ENCODE measurements at places on chromosomes 13 and 19. TPM values are rescaled to one million over a fixed set of nuclear protein-coding genes. Genes with fewer than 3 reads are reported as not detected.

GPR183 gene
- 7.3 TPM for polyA plus RNA-seq

GRCh38 chr19:13093407-13094105 is 9.1 kb downstream of the LYL1 start:
- no peak overlapping the region for H3K4me3 ChIP-seq
- peaks cover 64% of the 10 kb centered on the region for H3K27me3 ChIP-seq
- peak; percentile 84 for DNase-seq
- H3K36me3 ChIP-seq, result peaks cover 4% of the 10 kb centered on the region
- peaks cover 30% of the 10 kb centered on the region for H3K4me1 ChIP-seq

SH2D3A gene
- polyA plus RNA-seq, result 26.3 TPM

ATP4B gene
- polyA plus RNA-seq, result 0.04 TPM

FLT3LG gene
- 6.6 TPM for polyA plus RNA-seq

DNA sequence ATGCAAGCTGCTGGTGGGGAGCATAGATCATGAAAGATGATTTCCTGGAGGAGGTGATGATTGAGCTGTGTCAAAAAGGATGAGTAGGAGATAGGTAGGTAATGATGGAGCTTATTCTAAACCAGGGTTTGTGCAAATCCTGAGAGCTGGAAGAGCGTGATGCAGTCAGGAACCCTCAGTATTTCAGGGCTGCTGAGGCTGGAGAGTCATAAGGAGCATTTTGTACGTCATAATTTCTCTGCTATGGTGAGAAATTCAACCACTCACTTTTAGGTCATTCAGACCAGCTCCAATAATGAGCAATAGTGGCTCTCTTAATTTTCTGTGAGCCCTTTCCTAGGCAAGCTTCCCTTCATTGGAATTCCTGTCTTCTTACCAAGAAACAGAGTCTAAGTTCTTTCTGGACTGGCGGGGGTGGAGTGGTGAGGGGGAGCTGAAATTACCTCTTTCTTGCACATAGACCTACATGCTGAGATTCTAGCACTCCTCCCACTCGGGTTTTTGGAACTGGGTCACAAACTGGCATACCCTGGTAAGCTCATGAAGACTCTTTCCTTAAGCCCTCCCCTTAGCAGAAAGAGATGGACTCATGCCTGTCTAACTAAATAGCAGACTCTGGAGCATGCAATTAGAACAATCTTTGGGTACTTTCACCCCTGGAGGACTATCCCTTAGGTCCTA is 62.2 kb upstream of the MYCBP2 start:
- no peak overlapping the region for H3K4me3 ChIP-seq
- no peaks in the 10 kb centered on the region for H3K27me3 ChIP-seq
- H3K27ac ChIP-seq, result no peak overlapping the region
- no peak for DNase-seq
- H3K4me1 ChIP-seq, result no peaks in the 10 kb centered on the region

DNA sequence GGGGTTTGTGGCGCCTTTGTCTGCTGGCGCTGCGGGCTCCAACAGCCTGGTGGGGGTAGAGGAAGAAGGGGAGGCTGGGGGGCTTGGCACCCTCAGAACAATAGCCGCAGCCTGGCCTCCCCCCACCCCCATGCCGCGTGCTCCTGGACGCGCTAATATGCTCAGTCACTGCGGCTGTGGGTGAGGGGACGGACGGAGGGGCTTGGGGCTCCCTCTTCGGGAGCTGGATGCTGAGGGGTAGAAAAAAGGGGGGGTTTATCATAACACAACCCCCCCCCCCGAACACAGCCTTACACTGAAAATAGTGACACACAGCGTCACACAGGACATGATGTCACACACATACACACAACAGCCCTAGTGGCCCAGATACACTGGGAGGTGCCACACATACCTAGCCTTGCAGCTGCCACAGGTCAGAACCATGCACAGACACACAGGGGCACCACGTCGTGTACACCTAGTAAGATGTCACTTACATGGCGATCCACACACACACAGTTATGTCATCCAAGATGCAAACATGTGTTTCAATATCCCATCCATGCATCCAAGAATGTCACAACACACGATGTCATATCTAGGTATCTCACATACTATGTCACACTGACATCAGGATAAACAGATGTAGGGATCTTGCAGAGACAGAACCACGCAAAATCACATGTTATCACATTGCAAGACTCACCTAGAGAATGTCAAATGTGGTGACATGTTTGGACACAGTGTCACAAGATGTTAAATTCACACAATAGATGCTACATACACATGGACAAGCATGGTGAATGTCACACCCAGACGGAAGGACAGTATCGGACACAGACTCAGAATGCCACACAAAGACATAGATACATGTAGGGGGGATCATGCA is 806 bp downstream of the MAST1 start:
- H3K27ac ChIP-seq, result no peak overlapping the region
- H3K36me3 ChIP-seq, result no peaks in the 10 kb centered on the region
- peaks cover 89% of the 10 kb centered on the region for H3K27me3 ChIP-seq
- peak overlapping the region; percentile 31 for H3K4me3 ChIP-seq
- no peak for DNase-seq

- peaks cover 49% of the 10 kb centered on the region for H3K4me1 ChIP-seq
- H3K36me3 ChIP-seq, result peaks cover 37% of the 10 kb centered on the region
- peak; percentile 73 for DNase-seq
- peak overlapping the region; percentile 70 for H3K4me3 ChIP-seq
- no peaks in the 10 kb centered on the region for H3K27me3 ChIP-seq
- H3K27ac ChIP-seq, result peak overlapping the region; percentile 80
These were observed 984 bp downstream of the RPS11 start for GRCh38 chr19:49497047-49497788.

F2RL3 gene
- 0.99 TPM for polyA plus RNA-seq

GRCh38 chr13:75514080-75514995 is 23.3 kb downstream of the COMMD6 start:
- H3K36me3 ChIP-seq, result no peaks in the 10 kb centered on the region
- DNase-seq, result no peak
- H3K27ac ChIP-seq, result no peak overlapping the region
- no peaks in the 10 kb centered on the region for H3K27me3 ChIP-seq
- no peak overlapping the region for H3K4me3 ChIP-seq

DNA sequence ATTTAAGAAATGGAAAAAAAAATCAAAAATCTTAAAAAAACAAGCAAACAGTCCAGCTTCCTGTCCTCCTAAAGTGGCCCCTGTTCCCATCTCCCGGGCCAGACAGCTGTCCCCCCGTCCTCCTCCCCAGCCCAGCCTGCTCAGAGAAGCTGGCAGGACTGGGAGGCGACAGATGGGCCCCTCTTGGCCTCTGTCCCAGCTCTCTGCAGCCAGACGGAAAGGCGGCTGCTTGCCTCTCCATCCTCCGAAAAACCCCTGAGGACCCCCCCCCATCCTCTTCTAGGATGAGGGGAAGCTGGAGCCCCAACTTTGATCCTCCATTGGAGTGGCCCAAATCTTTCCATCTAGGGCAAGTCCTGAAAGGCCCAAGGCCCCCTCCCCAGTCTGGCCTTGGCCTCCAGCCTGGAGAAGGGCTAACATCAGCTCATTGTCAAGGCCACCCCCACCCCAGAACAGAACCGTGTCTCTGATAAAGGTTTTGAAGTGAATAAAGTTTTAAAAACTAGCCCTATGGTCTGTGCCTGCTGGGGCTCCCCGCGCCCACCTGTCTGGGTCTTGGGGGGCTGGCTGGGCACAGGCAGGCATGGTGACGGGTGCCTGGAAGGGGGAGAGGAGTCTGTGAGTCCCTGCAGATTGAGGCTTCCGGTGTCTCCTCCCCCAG is 3.8 kb downstream of the GADD45GIP1 start:
- peak overlapping the region; percentile 17 for H3K27ac ChIP-seq
- peaks cover 11% of the 10 kb centered on the region for H3K4me1 ChIP-seq
- no peak for DNase-seq
- H3K36me3 ChIP-seq, result peaks cover 62% of the 10 kb centered on the region

DNA sequence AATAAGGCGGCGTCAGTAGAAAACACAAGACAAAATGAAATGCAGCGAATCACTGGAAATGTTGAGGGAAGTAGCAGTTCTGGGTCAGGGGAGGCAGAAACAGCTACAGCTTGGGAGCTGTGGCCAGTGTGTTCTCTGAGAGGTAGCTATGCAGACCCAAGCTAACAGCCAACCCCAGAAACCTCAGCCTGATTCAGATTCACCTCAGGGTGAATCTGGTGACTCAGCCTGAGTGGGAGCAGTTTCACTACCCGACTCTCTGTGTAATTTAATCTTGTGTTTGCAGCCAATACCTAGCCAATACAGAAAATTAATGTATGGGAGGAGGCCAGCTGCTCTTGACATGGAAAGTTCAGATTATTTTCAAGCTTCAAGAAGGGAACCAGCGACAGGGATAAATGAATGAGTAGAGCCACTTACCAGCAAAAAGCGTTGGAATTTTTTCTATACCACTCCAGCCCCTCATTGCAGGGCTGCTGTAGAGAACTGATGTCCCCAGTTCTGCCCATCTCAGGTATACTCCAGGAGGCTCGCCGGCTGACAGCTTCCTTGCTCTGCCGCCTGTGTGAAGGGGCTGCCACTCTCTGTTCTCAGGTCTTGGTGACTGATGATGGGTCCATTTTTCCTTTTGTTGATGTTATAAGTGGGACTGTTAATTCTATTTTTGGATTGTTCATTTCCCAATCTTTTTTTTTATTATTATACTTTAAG is 8.9 kb downstream of the IGFL3 start:
- DNase-seq, result no peak
- H3K27ac ChIP-seq, result no peak overlapping the region
- no peaks in the 10 kb centered on the region for H3K36me3 ChIP-seq

DNA sequence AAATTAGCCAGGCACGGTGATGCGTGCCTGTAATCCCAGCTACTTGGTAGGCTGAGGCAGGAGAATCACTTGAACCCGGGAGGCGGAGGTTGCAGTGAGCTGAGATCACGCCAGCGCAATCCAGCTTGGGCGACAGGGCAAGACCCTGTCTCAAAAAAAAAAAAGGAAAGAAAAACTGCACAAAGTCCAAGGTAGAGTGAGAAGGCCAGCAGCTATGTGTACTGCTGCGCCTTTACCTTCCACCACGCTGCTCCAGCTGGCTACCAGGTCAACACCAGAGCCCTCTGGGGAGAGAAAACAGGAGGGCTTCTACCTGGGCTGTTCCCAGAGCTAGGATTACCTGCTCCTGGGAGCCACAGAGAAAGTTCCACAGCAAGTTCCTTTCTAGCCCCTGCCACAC is 3.2 kb downstream of the ELL start:
- DNase-seq, result peak; percentile 58
- peaks cover 54% of the 10 kb centered on the region for H3K4me1 ChIP-seq
- H3K27me3 ChIP-seq, result no peaks in the 10 kb centered on the region
- H3K4me3 ChIP-seq, result no peak overlapping the region
- H3K27ac ChIP-seq, result peak overlapping the region; percentile 98

DNA sequence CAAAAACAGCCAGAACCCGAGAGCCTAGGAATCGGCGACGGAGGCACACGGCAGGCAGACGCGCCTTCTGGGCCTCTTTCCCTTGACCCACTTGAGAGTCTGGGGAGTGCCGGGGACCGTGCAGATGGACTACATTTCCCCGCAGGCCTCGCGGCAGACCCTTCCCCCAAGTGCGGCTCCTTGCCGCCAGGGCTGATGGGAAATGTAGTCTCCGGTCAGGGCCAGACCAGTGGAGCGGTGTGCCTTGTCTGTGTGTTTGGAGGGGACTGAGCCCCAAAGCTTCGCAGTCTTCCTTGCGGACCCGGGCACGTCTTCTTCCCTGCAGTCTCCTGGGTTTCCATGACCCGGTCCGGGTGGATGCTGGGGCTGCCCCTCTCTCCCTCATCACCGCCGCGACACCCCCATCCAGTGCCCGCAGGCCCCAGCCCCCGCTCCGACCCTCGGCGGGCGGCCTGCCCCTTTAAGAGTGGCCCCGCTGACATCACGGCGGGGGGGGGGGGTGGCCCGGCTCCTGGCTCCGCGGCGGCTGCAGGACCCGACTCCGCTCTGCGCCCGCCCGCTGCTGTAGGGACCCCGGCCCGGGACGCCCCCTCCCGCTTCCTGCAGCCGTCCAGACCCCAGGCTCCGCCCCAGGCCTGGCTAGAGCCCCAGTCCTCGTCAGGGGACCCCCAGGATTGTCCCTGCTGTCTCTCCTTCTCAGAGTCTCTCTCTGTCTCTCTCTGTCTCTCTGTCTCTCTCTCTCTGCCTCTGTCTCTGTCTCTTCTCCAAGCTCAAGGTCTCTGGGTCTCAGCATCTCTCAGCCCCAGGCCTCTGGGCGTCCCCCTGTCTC is 758 bp upstream of the CACNG7 start:
- no peak for DNase-seq
- peaks cover 67% of the 10 kb centered on the region for H3K27me3 ChIP-seq
- H3K36me3 ChIP-seq, result no peaks in the 10 kb centered on the region

MIER2 gene
- 21.0 TPM for polyA plus RNA-seq

ZSCAN5A gene
- 9.8 TPM for polyA plus RNA-seq

PSG1 gene
- polyA plus RNA-seq, result 0.06 TPM

JAK3 gene
- 9.9 TPM for polyA plus RNA-seq

SYCN gene
- polyA plus RNA-seq, result not detected

SIGLEC12 gene
- polyA plus RNA-seq, result 5.1 TPM
